Thymus (tissue), 14 donors: ENCODE measurements at places on chromosomes 7 and 10. TPM values are rescaled to one million over a fixed set of nuclear protein-coding genes. Genes with fewer than 3 reads are reported as not detected.

DNA sequence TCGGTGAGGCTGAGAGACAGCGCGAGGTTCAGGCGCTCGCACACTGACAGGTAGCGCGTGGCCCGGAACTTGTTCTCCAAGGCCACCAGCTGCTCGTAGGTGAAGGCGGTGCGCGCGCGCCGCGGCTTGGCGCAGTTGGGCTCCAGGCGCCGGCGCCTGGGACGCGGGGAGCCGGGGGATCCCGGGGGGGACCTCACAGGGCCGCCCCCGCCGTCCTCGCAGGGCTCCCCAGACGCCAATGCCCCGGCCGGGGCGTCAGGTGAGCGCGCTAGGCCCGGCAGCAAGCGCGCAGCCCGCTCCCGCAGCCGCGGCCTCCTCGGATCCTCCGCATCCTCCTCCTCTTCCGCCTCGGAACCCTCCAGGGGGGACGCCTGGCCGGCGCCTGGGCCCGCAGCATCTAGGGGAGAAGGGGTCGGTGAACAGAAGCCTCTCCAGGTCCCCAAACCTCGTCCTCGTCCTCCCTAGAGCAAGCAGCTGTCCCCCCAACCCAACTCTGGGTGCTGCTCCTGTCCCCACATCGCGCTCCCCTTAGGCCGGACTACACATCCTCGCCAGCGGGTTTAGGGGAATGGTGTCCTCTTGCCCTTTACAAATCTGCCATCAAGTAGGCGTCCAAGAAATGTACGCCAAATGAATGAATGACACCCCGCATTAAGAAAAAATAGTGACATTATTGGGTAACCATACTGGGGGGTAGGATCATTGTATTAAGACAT, 1.9 kb downstream of the NKX1-2 start:
- DNase-seq: no peak
- H3K4me1 ChIP-seq: no peaks in the 10 kb centered on the region
- peaks cover 94% of the 10 kb centered on the region for H3K27me3 ChIP-seq
- no peak overlapping the region for H3K27ac ChIP-seq
- no peaks in the 10 kb centered on the region for H3K36me3 ChIP-seq

DNA sequence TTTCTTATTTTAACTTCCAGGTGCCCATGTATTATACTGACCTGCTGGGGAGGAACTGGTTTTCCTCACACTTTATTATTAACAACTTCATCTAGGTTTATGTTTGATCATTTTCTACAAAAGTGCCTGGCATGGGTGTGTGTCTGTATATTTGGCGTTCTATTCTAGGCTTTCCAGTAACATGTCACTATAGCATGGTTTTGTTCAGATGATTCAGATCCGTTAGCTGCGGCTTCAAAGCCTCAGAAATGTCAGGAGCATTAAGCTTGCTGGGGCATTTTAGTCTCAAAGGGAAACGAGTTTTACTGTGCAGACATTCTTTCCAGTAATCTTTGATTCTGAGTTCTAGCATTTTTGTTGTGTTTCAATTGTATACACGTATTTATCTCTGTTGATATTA, 2.3 kb downstream of the INPP5A start:
- H3K27me3 ChIP-seq: no peaks in the 10 kb centered on the region
- DNase-seq: no peak
- no peak overlapping the region for H3K4me3 ChIP-seq
- H3K4me1 ChIP-seq: peaks cover 48% of the 10 kb centered on the region
- peaks cover 2% of the 10 kb centered on the region for H3K36me3 ChIP-seq
- peak overlapping the region; percentile 68 for H3K27ac ChIP-seq

GRCh38 chr7:100965723-100966541, 3.4 kb upstream of the MUC12 start:
- peaks cover 75% of the 10 kb centered on the region for H3K27me3 ChIP-seq
- H3K4me1 ChIP-seq: peaks cover 9% of the 10 kb centered on the region
- peak overlapping the region; percentile 13 for H3K4me3 ChIP-seq
- no peak overlapping the region for H3K27ac ChIP-seq
- no peaks in the 10 kb centered on the region for H3K36me3 ChIP-seq
- no peak for DNase-seq

CTAGE6 gene
- polyA plus RNA-seq: 0.27 TPM

DNA sequence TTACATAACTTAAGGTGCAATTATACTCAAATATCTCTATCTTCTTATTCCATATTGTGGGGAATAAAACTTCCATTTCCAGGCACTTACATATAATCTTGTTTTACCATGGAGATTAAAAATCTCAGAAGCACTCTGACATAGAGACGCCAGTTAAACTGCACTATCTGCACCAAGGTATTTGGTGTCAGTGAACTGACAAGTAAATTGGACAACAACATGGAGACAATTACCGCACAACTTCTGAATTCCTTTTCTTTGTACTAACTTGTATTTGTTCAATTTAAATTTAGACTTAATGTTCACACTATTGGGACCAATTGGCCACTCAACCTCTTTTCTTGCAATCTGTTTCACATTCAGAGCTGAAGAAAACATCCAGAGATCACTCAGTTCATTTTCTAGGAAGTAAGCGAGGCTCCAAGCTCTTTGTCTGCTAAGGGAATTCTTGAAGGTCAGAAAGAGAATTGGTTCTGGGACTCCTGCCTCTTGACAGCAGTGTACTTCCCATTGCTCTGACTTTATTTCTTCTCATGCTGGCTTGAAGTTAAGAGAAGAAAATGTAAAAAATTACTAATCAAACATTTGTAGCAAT, 184.7 kb downstream of the CHCHD3 start:
- no peak for DNase-seq
- H3K27me3 ChIP-seq: no peaks in the 10 kb centered on the region
- H3K36me3 ChIP-seq: no peaks in the 10 kb centered on the region
- H3K4me3 ChIP-seq: no peak overlapping the region
- no peak overlapping the region for H3K27ac ChIP-seq

DNA sequence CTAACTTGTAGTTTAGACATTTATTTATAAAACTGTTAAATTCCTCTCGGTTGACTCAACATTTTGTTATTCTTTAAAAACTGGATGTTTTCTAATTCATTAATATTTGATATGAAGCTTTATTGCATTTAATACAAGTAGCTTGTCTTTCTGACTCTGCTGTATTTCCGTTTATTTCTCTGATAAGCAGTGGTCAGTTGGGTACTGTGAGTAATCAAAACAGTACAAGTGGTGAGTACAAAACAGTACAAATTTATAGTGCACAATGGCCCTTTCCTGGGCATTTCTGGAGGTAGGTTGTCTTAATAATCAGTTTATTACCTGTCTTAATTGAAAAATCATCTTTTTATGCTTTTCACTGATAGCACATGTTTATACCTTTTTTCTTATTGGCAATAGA, 182.7 kb downstream of the CCSER2 start:
- H3K27ac ChIP-seq: no peak overlapping the region
- peaks cover 14% of the 10 kb centered on the region for H3K36me3 ChIP-seq
- no peak for DNase-seq
- H3K4me1 ChIP-seq: no peaks in the 10 kb centered on the region
- H3K27me3 ChIP-seq: no peaks in the 10 kb centered on the region
- no peak overlapping the region for H3K4me3 ChIP-seq

DNA sequence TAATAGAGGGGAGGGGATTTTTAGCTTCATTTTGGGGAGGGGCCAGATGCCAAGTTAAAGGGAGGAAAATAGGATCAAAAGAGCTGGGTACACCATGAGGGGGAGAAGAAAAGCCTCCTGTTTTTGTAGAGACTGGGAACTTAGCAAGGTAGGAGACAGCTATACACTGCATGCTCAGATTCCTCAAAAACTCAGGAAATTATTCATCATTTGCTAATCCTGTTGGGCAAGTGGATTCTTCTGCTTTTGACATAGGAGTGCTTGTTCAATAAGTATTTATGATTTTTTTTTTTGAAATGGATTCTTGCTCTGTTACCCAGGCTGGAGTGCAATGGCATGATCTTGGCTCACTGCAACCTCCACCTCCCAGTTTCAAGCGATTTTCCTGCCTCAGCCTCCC, 73.4 kb downstream of the LYZL2 start:
- H3K36me3 ChIP-seq: no peaks in the 10 kb centered on the region
- no peak for DNase-seq
- H3K4me3 ChIP-seq: no peak overlapping the region
- H3K27ac ChIP-seq: no peak overlapping the region
- no peaks in the 10 kb centered on the region for H3K27me3 ChIP-seq
- peaks cover 5% of the 10 kb centered on the region for H3K4me1 ChIP-seq

SBDS gene
- polyA plus RNA-seq: 121 TPM

- H3K27me3 ChIP-seq: no peaks in the 10 kb centered on the region
- no peaks in the 10 kb centered on the region for H3K4me1 ChIP-seq
- H3K36me3 ChIP-seq: no peaks in the 10 kb centered on the region
- no peak for DNase-seq
- H3K4me3 ChIP-seq: no peak overlapping the region
- H3K27ac ChIP-seq: no peak overlapping the region
Observed at GRCh38 chr7:2564970-2565540, 6.3 kb downstream of the IQCE start.

C10orf90 gene
- polyA plus RNA-seq: 0.27 TPM
